ENCODE measurements at places on chromosomes 2 and 18.

GRCh38 chr2:228469721-228470120 is 288.2 kb upstream of the SPHKAP start:
- H3K4me3 ChIP-seq, result no peak overlapping the region
- H3K27me3 ChIP-seq, result no peaks in the 10 kb centered on the region
- DNase-seq, result no peak

DNA sequence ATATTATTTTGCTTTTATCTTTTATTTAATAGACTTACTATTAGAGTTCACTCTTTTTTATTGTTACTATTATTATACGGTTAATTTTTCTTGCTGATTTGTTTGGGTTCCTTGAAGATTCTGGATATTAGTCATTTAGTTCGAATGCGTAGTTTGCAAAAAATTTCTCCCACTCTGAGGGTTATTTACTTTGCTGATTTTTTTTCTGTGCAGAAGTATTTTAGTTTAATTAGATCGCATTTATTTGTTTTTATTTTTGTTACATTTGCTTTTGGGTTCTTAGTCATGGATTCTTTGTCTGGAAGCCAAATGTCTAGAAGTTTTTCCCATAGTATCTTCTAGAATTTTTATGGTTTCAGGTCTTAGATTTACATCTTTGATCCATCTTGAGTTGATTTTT is 585.2 kb downstream of the CPS1 start:
- no peaks in the 10 kb centered on the region for H3K4me1 ChIP-seq
- no peaks in the 10 kb centered on the region for H3K36me3 ChIP-seq
- no peak for DNase-seq
- H3K4me3 ChIP-seq, result no peak overlapping the region

DNA sequence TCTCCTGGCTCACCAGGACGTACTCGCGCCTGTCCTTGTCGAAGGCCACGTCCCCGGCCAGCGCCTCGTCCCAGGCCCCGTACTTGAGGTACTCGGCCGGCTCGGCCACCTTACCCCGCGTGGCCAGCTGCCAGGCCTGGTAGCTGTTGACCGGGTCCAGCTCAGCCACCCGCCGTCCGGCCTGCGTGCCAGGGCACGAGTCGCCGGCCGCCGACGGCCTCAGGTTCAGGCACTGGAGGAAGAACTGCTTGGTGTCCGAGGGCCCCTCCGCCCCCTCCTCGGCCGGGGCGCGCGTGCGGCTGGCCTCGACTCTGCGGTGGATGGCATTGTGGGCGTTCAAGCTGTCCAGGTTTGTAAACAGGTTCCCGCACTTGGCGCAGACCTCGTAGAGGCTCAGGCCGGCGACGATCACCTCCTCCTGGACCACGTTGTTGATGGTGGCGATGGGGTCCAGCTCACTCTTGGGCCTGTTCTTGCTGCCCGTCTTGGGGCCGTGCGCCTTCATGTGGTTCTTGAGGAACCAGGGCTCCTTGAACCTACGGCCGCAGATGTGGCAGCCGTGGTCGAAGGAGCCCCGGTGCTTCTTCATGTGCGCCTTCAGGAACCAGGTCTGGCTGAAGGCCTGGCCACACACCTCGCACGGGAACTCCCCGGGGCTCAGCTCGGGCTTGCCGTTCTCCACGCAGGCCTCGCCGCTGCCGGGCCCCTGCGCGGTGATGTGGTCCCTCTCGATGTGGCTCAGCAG is 53.2 kb downstream of the ZNF516 start:
- no peak overlapping the region for H3K27ac ChIP-seq
- no peaks in the 10 kb centered on the region for H3K36me3 ChIP-seq
- H3K4me3 ChIP-seq, result no peak overlapping the region
- DNase-seq, result no peak

GRCh38 chr2:159606287-159606686 is 10.1 kb downstream of the BAZ2B start:
- no peaks in the 10 kb centered on the region for H3K27me3 ChIP-seq
- H3K27ac ChIP-seq, result no peak overlapping the region
- H3K4me3 ChIP-seq, result no peak overlapping the region
- DNase-seq, result no peak
- H3K4me1 ChIP-seq, result no peaks in the 10 kb centered on the region

DNA sequence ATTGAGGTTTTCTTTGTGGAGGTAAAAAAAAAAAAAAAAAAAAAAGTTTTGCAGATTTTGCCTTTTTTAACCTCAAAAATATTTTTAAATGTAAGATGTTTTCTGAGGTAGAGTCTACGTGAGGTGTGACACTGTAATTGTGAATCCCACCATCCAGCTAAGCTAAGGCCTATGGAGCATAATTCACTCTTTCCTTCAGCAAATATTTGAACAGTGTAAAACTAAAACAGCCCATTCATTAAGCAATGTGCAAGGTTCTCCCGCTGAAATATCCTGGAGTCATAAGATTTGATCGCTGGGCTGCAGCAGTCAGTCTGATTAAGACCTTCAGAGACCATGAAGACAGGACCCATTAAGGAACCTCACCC is 105.1 kb downstream of the HNRNPLL start:
- H3K27ac ChIP-seq, result no peak overlapping the region
- no peaks in the 10 kb centered on the region for H3K36me3 ChIP-seq
- DNase-seq, result no peak
- H3K4me1 ChIP-seq, result no peaks in the 10 kb centered on the region
- H3K4me3 ChIP-seq, result no peak overlapping the region
- no peaks in the 10 kb centered on the region for H3K27me3 ChIP-seq

- no peak for DNase-seq
- H3K27ac ChIP-seq, result no peak overlapping the region
- no peaks in the 10 kb centered on the region for H3K36me3 ChIP-seq
Measured at GRCh38 chr2:221896505-221897151, 324.5 kb upstream of the EPHA4 start.

- DNase-seq, result no peak
- H3K36me3 ChIP-seq, result no peaks in the 10 kb centered on the region
- H3K4me1 ChIP-seq, result peaks cover 3% of the 10 kb centered on the region
- H3K27ac ChIP-seq, result no peak overlapping the region
- no peak overlapping the region for H3K4me3 ChIP-seq
- no peaks in the 10 kb centered on the region for H3K27me3 ChIP-seq
Measured at GRCh38 chr2:9744256-9745004, 98.8 kb upstream of the TAF1B start.

DNA sequence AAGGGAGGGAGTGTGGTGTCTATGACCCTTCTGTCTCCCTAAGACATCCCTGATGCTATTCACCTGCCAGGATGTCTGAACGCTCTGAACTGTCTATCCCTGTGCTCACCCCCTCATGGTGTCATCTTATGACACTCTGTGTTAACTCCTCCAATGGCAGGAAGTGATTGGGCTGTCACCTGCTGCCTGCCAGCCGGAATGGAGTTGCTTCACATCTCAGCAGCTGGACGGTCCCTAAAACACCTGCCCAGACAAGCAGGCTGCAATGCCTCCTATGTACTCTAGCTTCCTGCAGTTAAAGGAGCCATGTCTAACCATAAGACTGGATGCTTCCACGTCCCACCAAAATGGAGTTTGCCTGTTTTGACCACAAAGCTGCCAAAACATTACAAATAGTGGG is 99.9 kb downstream of the CPO start:
- no peak for DNase-seq
- H3K27ac ChIP-seq, result no peak overlapping the region
- no peak overlapping the region for H3K4me3 ChIP-seq
- H3K27me3 ChIP-seq, result no peaks in the 10 kb centered on the region
- no peaks in the 10 kb centered on the region for H3K4me1 ChIP-seq

DNA sequence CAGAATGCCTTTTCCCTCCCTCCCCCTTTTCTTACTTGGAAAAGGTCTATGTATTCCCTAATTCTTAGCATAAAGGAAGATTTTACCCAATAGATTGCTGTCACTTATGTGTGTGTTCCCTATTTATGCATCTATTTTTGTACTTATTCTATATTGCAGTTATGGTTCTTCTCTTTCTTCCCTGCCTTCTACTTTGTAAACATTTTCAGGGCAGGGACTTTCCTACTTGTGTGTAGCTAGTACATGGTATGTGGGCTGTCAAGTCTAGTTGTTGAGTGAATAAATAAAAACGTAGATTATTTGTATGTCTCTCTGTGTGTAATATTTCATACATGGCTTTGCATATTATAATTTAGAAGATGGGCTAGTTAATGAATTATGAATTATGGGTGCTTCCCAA is 45.3 kb downstream of the PSMD14 start:
- H3K4me1 ChIP-seq, result no peaks in the 10 kb centered on the region
- no peaks in the 10 kb centered on the region for H3K27me3 ChIP-seq
- H3K36me3 ChIP-seq, result no peaks in the 10 kb centered on the region
- H3K27ac ChIP-seq, result no peak overlapping the region
- no peak overlapping the region for H3K4me3 ChIP-seq

GRCh38 chr2:208189069-208189809 is 591 bp downstream of the C2orf80 start:
- H3K27ac ChIP-seq, result no peak overlapping the region
- no peaks in the 10 kb centered on the region for H3K27me3 ChIP-seq
- H3K4me1 ChIP-seq, result no peaks in the 10 kb centered on the region
- H3K36me3 ChIP-seq, result no peaks in the 10 kb centered on the region

GRCh38 chr2:16862471-16862870 is 196.8 kb upstream of the CYRIA start:
- H3K4me3 ChIP-seq, result no peak overlapping the region
- no peaks in the 10 kb centered on the region for H3K27me3 ChIP-seq
- DNase-seq, result no peak
- H3K36me3 ChIP-seq, result no peaks in the 10 kb centered on the region
- H3K4me1 ChIP-seq, result no peaks in the 10 kb centered on the region

DNA sequence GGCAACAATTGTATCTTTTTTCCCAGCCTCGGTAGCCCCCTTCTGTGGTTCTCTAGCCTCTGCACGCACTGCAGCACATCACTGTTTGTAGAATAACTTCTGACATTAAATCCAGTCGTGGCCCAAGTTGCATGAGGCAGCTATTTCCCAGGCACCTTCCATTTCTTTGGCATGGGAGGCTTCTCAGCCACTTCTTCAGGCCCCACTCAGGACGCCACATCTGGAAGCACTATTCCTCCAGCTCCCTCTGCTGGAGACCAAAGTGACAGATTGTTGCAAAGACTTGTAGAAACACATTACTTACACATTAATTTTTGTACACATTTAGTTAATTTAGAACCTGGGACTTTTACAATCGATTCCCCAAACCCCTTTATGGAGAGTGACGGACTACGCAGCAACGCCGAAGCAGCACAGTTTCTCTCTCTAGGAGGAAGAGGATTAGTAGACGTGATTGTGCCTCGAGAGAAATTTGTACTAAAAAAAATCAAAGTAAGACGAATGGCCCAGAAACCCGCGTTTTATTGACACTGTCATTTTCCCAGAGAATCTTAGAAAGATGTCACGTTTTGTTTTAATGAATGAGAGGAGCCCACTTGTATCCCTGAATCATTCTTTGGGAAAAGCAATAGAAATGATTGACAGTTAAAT is 57.8 kb upstream of the RGPD5 start:
- H3K4me1 ChIP-seq, result no peaks in the 10 kb centered on the region
- H3K27ac ChIP-seq, result no peak overlapping the region
- H3K36me3 ChIP-seq, result no peaks in the 10 kb centered on the region
- DNase-seq, result no peak

DNA sequence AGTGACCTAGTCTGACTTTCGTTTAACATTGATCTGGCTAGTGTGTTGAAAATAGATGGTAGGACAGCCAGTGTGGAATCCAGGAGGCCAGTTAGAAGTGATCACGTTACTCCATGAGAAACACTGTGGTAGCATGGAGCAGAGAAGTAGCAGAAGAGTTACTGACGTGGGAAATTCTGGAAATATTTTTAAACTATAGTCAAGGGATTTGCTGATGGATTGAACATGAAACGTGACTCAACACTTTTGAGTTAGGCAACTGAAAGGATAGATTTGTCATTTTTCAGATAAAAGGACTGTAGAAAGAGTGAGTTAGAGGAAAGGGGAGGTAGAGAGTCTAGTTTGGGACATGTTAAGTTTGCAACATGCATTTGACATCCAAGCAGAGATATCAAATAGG is 130.4 kb downstream of the IRS1 start:
- no peaks in the 10 kb centered on the region for H3K27me3 ChIP-seq
- no peak for DNase-seq
- no peak overlapping the region for H3K27ac ChIP-seq
- H3K36me3 ChIP-seq, result no peaks in the 10 kb centered on the region
- peaks cover 5% of the 10 kb centered on the region for H3K4me1 ChIP-seq

DNA sequence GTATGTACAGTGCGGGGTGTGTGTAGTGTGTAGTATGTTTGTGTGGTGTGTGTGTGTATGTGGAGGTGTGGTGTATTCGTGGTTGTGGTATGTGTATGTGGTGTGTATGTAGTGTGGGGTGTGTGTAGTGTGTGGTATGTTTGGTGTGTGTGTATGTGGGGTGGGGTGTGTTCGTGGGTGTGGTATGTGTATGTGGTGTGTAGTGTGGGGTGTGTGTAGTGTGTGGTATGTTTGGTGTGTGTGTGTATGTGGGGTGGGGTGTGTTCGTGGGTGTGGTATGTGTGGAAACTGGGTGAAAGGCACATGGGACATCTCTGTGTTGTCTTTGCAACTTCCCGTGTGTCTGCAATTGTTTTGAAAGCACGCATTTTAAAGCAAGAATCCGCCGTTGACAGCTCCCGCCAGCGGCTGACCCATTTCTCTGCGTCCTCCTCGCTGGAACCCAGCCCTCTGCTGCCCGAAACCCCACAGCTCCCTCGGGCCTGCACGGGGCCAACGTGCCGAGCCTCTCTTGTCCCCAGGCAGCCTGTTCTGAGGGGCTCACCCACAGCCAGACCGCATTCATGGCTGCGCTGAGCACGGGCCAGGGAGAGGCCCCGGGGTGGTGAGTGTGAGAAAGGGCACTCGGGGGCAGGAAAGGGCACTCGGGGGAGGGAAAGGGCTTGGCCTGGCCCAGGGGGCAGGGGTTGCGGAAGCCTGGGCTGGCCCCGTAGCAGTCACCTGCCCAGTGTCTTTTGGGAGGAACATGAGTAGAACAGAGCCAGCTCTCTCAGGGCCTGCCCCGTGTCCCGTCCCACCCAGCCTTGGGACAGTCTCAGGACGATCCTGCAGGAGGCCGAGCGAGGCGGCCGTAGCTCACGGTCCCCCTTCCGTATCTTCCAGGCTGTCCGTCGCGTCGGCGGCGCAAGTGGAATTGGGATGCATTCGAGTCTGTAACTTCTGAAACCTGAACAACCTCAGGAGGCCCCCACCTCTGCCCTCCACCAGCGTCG is 61.4 kb downstream of the TWIST2 start:
- H3K4me3 ChIP-seq, result no peak overlapping the region
- H3K4me1 ChIP-seq, result no peaks in the 10 kb centered on the region
- H3K36me3 ChIP-seq, result no peaks in the 10 kb centered on the region
- no peak overlapping the region for H3K27ac ChIP-seq

DNA sequence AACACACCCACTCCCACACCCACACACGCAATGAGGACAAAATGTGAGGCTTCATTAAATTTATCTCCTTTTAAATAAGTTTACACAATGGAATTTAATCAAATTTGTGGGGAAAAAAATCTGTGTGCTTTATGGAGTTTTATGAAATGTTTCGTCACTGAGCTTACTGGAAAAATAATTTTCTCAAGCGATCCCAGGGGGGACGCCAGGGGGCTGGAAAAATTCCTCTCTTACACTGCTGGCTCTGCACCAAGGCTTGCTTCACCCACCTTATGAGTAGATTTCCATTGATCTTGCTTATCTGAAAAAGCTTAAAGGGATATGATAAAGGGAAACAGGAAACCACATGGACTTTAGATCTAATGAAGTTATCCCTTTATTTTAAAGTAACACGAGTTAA is 95.5 kb downstream of the CABYR start:
- H3K4me1 ChIP-seq, result no peaks in the 10 kb centered on the region

- H3K36me3 ChIP-seq, result no peaks in the 10 kb centered on the region
- no peaks in the 10 kb centered on the region for H3K27me3 ChIP-seq
- no peak overlapping the region for H3K4me3 ChIP-seq
- no peak for DNase-seq
- no peak overlapping the region for H3K27ac ChIP-seq
- H3K4me1 ChIP-seq, result no peaks in the 10 kb centered on the region
Measured at GRCh38 chr2:112938904-112939303, 27.9 kb downstream of the IL37 start.

Data from effector memory CD4-positive, alpha-beta T cell (primary cell).